Activated CD8-positive, alpha-beta T cell treated with anti-CD3 and anti-CD28 coated beads for 36 hours (primary cell): ENCODE measurements at places on chromosomes 7 and 10.

DNA sequence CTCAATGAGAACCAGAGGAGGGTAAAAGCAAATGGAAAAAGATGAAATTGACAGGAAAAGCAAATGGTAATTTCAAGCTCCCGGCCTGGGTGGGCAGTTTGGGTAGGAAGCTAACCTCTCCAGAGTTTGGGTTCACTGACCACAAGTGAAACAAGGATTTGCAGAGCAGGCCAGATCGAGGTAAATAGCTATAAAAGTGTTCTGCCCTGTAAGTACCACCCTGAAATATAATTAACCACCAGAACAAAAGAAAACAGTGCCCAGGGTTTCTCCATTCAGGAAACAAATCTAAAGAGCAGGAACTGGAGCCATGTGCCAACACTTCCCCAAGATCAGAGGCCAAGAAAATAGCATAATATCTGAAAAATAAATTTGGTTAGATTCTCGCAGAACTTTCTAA, 276.7 kb upstream of the MEOX2 start:
- no peaks in the 10 kb centered on the region for H3K36me3 ChIP-seq
- H3K27ac ChIP-seq: no peak overlapping the region
- no peak overlapping the region for H3K4me3 ChIP-seq
- no peaks in the 10 kb centered on the region for H3K4me1 ChIP-seq

DNA sequence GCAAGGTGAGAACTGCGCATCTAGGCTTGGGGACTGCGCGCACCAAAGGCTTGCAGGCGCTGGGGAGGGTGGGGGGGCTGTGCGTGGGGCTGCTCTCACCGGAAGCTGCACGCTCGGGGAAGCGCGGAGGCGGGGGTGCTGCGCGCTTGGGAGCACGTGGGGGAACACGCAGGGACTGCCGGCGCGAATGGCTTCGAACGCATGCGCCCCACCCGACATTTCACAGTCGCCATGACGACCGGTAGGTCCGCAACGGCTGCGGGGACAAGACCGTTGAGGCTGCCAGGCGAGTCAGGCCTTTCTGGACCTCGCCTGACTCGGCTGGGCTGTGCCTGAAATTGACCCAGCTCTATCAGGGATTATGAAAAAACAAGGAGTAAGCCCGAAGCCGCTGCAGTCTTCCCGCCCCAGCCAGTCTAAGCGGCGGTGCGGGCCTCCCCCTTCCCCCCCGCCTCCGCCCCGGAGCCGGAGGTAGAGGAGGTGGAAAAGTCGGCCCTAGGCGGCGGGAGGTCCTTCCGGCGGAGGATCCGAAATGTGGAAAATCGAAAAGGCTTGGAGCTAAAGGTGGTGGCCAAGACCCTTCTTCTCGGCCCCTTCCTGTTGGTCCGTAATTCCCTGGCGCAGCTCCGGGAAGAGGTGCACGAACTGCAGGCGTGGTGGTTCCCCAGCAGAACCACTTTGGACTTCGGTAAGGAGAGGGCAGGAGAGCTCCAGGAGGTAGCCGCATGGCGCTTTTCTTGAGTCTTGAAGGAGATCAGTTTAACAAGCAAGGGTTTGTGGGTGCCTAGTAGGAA, 34.9 kb upstream of the STEAP1 start:
- H3K4me1 ChIP-seq: peaks cover 10% of the 10 kb centered on the region
- H3K4me3 ChIP-seq: peak overlapping the region; percentile 61
- no peaks in the 10 kb centered on the region for H3K36me3 ChIP-seq
- peaks cover 29% of the 10 kb centered on the region for H3K27me3 ChIP-seq
- peak; percentile 30 for DNase-seq

DNA sequence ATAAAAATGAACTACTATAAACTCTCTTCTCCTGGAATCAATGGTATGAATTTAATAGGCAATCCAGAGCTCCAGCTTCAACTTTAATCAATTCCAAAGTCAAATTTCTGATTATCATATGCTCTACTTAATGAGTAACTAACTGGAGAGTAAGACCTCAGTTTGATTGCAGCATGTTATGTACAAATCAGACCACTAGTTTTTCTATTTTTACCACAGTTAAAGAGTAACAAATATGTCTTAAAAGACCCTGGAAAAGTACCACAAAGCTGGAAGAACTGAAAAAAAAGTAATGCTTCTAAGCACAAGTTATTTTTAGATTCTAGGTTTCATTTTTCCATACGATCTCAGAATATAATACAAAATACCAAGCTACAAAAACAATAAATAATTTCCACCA, 56.0 kb upstream of the TNKS2 start:
- no peak overlapping the region for H3K27ac ChIP-seq
- no peaks in the 10 kb centered on the region for H3K36me3 ChIP-seq
- H3K4me3 ChIP-seq: no peak overlapping the region

DNA sequence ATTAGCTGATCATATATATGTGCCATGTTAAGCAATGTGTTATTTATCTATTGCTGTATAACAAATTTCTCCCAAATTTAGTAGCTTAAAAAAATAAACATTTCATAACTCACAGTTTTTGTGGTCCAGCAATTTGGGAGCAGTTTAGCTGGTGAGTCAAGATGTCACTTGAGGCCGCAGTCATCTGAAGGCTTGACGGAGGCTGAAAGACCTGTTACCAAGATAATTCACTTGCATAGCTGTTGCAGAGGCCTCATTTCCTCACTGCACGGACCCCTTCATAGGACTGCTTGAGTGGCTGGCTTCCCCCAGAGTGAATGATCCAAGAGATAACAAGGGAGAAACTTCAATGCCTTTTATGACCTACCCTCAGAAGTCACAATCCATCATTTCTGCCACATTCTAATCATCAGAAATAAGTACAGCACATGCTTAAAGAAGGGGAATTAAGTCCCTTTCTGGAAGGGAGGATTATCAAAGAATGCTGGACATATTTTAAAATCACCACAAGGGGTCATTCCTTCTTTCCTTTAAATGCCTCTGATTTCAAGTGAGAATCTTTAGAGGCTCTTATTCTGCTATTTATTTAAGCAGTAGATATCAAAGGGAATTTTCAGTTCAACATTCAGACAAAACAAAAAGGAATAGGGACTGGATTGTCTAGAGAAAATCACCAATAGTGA, 10.5 kb upstream of the SRPK2 start:
- no peak overlapping the region for H3K27ac ChIP-seq
- no peaks in the 10 kb centered on the region for H3K27me3 ChIP-seq
- DNase-seq: no peak
- no peaks in the 10 kb centered on the region for H3K4me1 ChIP-seq
- H3K36me3 ChIP-seq: no peaks in the 10 kb centered on the region

DNA sequence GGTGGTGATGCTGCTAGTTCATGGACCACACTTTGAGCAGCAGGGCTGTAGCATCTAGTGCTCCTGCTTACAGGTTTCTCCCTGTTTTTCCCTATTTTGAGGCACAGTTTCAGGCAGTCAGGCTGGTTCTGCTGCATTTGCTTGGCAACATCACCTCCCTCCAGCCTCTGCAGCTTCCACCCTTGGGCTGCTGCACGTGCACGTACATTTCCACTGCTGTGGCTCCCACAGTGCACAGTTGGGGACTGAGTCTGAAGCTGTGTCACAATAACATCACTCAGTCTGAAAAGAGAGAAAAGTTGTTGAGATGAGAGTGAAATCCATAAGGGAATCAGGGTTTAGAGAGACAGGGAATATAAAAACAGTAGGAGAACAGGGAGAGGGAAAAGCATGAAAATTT, 230.7 kb upstream of the FZD1 start:
- no peaks in the 10 kb centered on the region for H3K27me3 ChIP-seq
- H3K27ac ChIP-seq: no peak overlapping the region
- no peaks in the 10 kb centered on the region for H3K36me3 ChIP-seq
- no peaks in the 10 kb centered on the region for H3K4me1 ChIP-seq
- no peak overlapping the region for H3K4me3 ChIP-seq
- no peak for DNase-seq

DNA sequence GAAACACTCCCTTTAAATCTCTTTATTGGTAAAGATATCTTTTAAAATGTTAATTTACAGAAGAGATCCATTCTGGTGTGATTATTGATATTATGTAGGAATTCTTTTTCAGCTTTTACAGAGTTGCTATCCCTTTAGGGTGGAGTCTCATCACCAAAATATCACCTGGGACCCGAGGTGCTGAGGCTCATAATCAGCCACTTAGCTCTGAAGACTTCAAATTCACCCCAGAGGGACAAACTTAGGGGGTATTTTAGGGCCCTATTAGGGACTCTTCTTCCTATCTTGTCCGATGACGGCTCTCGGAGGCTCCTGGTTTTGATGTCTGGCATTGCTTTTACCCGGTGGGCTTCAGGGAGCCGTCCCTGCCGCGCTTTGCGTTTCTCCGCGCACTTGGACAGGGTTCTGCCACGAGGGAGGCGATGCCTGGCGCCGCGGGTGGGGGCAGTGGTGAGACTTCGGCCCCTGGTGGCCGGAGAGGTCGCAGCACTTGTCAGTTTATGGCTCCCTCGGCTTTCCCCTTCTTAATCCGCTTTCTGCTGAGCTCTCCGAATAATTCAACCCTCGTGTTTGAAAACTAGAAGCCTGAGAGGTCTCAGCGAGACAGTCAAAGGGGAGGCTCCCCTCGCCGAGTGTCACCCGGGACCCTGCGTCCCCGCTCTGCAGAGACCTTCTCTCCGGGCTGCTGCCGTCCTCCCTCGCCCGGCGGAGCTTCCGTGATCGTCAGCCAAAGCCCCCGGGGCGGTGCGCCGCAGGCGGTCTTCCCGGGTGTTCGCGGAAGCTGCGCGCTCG, 27.8 kb downstream of the RBM20 start:
- peaks cover 4% of the 10 kb centered on the region for H3K4me1 ChIP-seq
- peak; percentile 82 for DNase-seq
- H3K27me3 ChIP-seq: peaks cover 3% of the 10 kb centered on the region
- H3K36me3 ChIP-seq: no peaks in the 10 kb centered on the region
- peak overlapping the region; percentile 80 for H3K4me3 ChIP-seq

DNA sequence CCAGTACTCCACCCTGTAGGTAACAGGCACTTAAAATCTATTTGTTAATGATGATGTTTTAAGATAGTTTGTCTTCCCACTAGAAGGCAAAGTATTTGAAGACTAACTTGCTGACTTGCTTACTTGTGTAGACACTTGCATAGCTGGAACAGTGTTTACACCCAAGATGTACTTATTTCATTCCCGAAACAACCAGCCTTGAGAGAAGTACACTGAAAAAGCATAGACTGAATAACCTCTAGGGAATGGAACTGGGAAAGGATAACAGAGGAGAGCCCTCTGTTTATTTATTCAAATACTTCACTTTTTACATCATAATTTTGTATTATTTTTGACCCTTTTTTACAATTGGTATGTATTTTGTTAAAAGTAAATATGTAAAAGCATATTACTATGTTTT, 33.1 kb upstream of the TMEM26 start:
- H3K27ac ChIP-seq: no peak overlapping the region
- H3K4me1 ChIP-seq: no peaks in the 10 kb centered on the region
- no peak for DNase-seq

- H3K36me3 ChIP-seq: no peaks in the 10 kb centered on the region
- H3K4me1 ChIP-seq: peaks cover 5% of the 10 kb centered on the region
- H3K27ac ChIP-seq: no peak overlapping the region
- H3K4me3 ChIP-seq: no peak overlapping the region
- no peak for DNase-seq
- H3K27me3 ChIP-seq: peaks cover 3% of the 10 kb centered on the region
These were observed 228.9 kb upstream of the HABP2 start for GRCh38 chr10:113323985-113324384.

- no peak overlapping the region for H3K27ac ChIP-seq
- H3K27me3 ChIP-seq: peaks cover 22% of the 10 kb centered on the region
- H3K4me1 ChIP-seq: no peaks in the 10 kb centered on the region
- DNase-seq: no peak
- no peak overlapping the region for H3K4me3 ChIP-seq
- H3K36me3 ChIP-seq: no peaks in the 10 kb centered on the region
These were observed 42.2 kb upstream of the OPALIN start for GRCh38 chr10:96401036-96401435.

DNA sequence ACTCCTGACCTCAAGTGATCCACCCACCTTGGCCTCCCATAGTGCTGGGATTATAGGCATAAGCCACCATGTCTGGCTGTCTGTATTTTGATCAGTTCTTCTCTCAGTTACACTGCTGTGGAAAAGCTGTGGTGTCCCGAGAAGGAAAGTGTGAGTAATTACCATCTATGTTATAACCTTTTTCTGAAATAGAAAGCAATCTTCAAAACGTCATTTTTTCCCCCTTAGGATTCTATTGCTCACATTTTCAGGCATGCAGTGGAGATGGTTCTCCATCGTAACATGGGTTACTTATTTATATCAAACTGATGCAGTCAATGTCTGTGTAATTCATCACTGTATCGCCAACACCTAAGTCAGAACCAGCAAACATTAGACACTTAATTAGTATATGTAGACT, 103.5 kb upstream of the FAM3C start:
- no peaks in the 10 kb centered on the region for H3K36me3 ChIP-seq
- H3K27me3 ChIP-seq: no peaks in the 10 kb centered on the region
- peaks cover 18% of the 10 kb centered on the region for H3K4me1 ChIP-seq
- no peak overlapping the region for H3K4me3 ChIP-seq

GRCh38 chr7:42192851-42193461, 44.1 kb downstream of the GLI3 start:
- H3K36me3 ChIP-seq: no peaks in the 10 kb centered on the region
- H3K27me3 ChIP-seq: no peaks in the 10 kb centered on the region
- no peak overlapping the region for H3K27ac ChIP-seq
- peak; percentile 20 for DNase-seq
- H3K4me3 ChIP-seq: no peak overlapping the region
- peaks cover 12% of the 10 kb centered on the region for H3K4me1 ChIP-seq

GRCh38 chr10:97850446-97850845, 803 bp downstream of the GOLGA7B start:
- peaks cover 37% of the 10 kb centered on the region for H3K4me1 ChIP-seq
- H3K4me3 ChIP-seq: peak overlapping the region; percentile 74
- H3K27me3 ChIP-seq: no peaks in the 10 kb centered on the region

DNA sequence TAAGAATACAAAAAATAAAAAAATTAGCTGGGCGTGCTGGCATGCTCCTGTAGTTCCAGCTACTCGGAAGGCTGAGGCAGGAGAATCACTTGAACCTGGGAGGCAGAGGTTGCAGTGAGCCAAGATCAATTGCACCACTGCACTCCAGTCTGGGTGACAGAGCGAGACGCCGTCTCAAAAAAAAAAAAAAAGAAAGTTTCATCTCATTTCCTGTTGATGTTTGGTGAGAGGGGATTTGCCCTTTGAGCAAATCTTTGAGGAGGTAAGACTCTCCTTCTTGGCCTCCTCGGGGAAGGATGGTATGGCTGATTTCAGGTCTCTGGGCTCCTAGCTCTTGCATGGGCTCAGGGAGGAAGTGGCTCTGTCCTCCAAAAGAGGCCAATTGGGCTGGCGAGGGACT, 3.6 kb upstream of the GRID2IP start:
- no peak overlapping the region for H3K4me3 ChIP-seq
- no peaks in the 10 kb centered on the region for H3K36me3 ChIP-seq
- no peaks in the 10 kb centered on the region for H3K27me3 ChIP-seq
- H3K27ac ChIP-seq: peak overlapping the region; percentile 75
